Iris pigment epithelial cell (primary cell): ENCODE measurements at places on chromosomes 5 and 9.

DNA sequence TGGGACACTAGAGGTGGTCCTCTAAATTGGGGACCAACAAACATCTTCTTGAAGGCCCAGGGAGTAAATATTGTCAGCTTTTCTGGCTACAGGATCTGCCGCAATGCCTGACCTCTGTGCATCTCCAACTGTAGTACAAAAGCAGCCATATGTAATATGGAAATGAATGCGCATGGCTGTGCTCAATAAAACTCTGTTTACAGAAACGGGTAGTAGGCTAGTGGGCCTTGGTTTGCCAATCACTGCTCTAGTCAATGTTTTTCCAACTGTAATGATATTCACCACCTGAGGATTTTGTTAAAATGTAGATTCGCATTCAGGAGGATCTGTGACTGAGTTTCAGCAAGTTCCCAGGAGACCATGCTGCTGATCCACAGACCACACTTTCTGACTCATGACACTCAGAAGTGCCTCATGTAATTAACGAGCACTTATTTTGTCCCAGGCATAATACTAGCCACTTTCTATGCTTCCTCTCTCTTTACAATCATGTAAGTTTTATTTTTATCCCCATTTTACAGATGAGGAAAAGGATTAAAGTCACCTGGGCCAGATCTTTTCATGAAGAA lies 96.9 kb downstream of the MED27 start:
- no peak for DNase-seq

GRCh38 chr5:7615566-7616061 lies 219.7 kb downstream of the ADCY2 start:
- peak; percentile 3 for DNase-seq

- no peak for DNase-seq
Measured at GRCh38 chr5:56116599-56117141, 116.5 kb downstream of the ANKRD55 start.

DNA sequence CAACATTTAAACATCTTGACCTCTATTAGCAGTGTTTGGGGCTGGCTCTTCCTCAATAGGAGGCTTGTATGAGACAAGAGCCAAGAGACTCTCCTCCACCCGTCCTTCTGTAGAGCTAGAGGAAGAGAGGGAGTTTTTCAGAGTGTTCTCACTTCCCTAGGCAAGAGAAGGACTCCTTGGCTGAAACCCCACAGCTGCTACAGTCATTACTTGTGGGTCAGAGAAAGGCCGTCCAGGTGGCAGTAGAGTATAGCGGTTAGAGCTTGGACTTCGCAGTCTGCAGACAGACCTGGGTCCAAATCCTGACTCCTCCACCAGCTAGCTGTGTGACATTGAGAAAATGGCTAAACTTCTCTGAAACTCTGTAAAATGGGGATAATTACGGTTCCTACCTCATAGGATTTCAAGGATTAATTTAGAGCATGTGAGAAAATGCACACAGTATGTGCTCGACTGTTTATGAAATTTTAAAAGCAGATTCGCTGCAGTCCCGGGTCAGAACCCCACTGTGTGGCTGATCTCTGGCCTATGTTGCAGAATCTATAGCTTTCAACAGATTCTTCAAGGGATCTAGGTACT lies 80.8 kb upstream of the ARAP3 start:
- DNase-seq, result no peak

DNA sequence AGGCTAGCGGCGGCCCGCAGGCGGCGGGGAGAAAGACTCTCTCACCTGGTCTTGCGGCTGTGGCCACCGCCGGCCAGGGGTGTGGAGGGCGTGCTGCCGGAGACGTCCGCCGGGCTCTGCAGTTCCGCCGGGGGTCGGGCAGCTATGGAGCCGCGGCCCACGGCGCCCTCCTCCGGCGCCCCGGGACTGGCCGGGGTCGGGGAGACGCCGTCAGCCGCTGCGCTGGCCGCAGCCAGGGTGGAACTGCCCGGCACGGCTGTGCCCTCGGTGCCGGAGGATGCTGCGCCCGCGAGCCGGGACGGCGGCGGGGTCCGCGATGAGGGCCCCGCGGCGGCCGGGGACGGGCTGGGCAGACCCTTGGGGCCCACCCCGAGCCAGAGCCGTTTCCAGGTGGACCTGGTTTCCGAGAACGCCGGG lies 253 bp downstream of the SLC12A2 start:
- DNase-seq, result peak; percentile 66

DNA sequence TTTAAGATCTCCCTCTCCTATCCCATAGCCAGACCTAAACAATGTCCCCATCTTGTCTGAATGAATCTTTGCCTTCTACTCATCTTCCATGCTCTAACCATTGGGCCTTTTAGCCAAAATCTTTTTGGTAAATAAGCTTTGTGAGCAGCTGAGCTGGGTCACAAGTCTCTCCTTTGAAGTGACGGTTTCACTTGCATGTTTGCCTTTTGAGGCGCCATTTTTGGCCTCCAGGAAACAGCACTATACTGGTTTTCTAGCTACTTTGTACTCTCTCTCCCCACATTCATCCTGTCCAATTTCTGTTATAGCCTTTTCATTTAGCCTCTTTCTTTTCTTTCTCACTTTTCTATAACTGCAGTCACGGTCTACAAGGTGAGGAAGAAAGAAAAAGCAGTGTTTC lies 195.5 kb upstream of the C9orf72 start:
- no peak for DNase-seq

GRCh38 chr9:131049829-131050715 lies 41.1 kb downstream of the LAMC3 start:
- no peak for DNase-seq

GRCh38 chr9:75946766-75947165 lies 56.3 kb downstream of the PCSK5 start:
- DNase-seq, result no peak

DNA sequence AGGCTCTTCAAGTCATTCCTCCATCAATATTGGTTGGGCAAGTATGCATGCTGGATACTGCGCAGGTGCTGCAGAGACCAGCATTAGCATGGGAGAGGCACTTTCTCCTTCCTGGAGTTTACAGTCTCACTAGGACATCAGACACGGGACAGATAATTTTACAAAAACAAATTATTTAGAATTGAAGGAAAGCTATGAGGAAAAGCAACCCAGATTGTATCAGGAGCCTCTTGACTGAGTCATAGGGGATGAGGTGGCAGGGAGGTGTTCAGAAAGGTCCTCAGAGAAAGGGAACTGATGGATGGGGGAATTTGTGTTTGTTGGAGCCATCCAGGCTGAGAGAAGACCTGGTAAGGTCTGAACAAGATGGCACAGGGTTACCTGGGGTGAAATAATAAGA lies 24.5 kb upstream of the RAB14 start:
- peak; percentile 34 for DNase-seq

GRCh38 chr5:58902765-58903164 lies 319.9 kb downstream of the RAB3C start:
- no peak for DNase-seq

GRCh38 chr5:131104169-131104808 lies 60.8 kb downstream of the HINT1 start:
- peak; percentile 2 for DNase-seq

- DNase-seq, result peak; percentile 45
Measured at GRCh38 chr5:52708463-52708862, 79.3 kb upstream of the ITGA1 start.

- no peak for DNase-seq
Measured at GRCh38 chr5:80216096-80216495, 39.8 kb downstream of the SERINC5 start.

DNA sequence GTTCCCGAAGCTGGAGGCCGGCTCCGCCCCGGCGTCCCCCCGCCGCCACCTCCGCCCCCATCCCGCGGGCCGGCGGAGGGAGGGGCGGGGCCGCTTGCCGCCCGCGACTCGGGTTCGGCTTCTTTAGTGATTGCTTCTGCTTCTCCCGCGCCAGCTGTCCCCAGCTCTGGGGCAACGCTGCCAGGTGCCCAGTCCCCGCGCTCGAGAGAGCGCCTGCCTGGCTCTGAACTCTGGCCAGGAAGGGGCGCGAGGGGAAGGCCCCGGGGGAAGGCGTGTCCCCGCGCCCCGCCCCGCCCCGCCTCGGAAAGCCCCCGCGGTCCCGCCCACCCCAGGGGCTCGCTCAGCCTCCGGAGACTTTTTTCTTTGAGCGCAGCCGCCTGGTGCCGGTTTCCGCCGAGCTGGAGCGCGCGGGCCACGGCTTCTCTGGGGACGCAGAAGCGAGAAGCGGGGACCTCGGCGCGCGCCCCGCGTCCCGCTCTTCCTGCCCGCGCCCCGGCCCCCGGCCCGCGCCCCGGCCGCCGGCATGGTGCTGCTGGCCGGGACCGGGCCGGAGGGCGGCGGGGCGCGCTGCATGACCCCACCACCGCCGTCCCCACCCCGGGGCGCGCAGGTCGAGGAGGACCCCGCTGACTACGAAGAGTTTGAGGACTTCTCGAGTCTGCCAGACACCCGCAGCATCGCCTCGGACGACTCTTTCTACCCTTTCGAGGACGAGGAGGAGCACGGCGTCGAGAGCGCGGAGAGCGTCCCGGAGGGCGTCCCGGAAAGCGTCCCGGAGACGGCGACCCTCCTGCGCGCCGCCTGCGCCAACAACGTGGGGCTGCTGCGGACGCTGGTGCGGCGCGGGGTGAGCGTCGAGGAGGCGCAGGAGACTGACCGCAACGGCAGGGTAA lies at the start of gene ANKRD33B:
Gene ANKRD33B, plus strand, starts transcription at position 126 of the 893 bp plus-strand sequence. Its CDS starts 398 bp downstream, at position 524.
- DNase-seq, result peak; percentile 74

DNA sequence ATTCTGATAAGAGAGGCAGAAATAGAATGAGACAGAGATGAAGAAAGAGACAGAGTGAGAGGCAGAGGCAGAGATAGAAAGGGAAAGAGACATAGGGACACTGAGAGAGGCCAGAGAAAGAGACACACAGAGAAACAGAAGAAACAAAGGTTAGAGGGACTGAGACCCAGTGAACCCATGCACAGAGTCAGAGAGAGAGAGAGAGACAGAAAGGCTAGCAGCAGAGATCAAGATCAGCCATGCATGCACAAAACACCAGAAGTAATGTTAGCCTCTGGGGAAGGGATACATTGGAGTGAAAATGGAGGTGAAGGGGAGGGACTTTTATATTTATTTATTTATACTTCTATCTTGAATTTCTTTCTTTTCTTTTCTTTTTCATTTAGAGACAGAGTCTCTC lies 14.1 kb upstream of the SPARC start:
- DNase-seq, result no peak

DNA sequence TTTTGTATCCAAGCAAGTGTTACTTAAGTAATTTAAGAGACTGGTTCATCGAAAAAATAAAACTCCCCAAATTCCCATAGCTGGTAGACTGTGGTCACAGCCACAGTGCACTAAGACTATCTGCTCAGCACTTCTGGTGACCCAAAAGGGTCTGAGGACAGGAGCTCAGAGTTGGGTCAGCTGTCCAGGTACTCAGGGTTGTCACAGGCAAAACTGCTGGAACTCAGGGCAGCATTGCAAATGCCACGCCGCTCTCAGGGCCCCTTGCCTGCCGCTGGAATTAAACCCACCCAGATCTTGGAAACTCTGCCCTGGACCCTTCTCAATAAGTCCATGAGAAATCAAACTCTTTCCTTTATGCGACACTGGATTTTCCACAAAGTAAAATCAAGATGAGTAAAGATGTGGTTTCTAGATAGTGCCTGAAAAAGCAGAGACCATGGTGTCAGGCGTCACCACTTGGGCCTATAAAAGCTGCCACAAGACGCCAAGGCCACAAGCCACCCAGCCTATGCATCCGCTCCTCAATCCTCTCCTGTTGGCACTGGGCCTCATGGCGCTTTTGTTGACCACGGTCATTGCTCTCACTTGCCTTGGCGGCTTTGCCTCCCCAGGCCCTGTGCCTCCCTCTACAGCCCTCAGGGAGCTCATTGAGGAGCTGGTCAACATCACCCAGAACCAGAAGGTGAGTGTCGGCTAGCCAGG lies at the start of gene IL13:
Gene IL13, plus strand, starts transcription at position 498 of the 705 bp plus-strand sequence. Its CDS starts 14 bp downstream, at position 512.
- no peak for DNase-seq

DNA sequence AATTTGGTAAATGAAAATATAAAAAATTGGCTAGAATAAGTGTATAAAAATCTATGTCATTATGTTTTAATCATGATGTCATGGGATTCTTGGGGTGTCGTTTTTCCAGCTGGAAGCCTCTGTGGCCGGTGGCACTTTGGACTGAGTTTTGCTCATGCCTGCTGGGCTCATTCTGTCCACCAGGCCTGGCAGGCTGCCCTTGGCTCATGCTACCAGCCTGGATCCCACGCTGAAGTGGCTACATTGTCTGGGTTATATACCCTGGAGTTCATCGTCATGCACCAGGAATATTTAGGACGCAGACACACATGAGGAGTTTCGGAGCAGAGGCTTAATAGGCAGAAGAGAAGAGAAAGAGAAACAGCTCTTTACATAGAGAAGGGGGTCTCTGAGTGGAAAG lies 1913.7 kb upstream of the WWC1 start:
- no peak for DNase-seq

GRCh38 chr5:140468188-140468587 lies 66.6 kb downstream of the ANKHD1 start:
- peak; percentile 24 for DNase-seq

DNA sequence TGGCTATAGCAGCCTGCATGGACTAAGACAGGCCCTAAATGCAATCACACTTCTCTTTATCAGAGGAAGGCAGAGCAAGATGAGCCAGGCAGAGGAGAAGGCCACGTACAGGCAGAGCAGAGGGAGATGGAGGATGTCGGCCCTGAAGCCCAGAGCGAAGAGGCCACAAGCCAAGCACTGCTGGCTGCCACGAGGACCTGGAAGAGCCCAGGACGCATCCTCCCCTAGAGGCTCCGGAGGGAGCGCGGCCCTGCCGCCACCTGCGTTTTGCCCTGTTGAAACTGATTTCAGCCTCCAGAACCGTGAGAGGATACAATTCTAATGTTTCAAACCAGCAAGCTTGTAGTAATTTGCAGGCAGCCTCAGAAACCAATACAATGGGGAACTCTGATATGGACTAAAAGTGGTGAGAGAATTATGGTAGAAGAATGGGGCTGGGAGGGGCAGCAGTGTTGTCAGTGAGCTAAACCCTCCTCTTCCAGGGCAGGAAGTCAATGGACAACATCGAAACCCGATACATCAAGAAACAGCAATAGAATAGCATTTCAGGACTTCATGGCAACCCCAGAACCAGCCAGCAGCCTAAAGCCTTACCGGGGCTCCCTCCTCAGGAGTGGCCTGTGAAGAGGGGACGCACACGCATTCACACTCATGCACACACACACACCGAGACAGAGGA lies 32.6 kb downstream of the ADAMTS2 start:
- peak; percentile 32 for DNase-seq
